AG08395 (cell line): ENCODE measurements at places on chromosomes 16 and 17.

DNA sequence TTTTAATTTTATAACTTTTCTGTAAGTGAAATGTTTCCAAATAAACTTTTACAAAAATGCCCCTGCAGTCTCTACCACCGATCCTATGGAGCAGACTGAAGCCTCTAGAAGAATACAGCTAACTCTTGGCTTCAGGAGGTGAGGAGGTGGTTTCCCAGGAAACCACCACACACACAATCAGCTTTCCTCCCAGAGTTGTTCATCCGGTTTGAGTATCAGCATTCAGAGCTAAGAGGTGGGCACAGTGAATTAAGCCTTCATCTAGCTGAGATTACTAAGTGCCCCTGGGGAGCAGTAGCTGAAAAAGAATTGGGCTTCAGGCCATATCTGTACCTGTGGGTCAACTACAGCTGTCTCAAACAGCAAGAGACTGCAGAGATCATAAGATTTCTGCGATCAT is 139.7 kb downstream of the AATF start:
- no peak for DNase-seq

GRCh38 chr17:66469890-66470289 is 167.5 kb downstream of the PRKCA start:
- DNase-seq: peak; percentile 27

DNA sequence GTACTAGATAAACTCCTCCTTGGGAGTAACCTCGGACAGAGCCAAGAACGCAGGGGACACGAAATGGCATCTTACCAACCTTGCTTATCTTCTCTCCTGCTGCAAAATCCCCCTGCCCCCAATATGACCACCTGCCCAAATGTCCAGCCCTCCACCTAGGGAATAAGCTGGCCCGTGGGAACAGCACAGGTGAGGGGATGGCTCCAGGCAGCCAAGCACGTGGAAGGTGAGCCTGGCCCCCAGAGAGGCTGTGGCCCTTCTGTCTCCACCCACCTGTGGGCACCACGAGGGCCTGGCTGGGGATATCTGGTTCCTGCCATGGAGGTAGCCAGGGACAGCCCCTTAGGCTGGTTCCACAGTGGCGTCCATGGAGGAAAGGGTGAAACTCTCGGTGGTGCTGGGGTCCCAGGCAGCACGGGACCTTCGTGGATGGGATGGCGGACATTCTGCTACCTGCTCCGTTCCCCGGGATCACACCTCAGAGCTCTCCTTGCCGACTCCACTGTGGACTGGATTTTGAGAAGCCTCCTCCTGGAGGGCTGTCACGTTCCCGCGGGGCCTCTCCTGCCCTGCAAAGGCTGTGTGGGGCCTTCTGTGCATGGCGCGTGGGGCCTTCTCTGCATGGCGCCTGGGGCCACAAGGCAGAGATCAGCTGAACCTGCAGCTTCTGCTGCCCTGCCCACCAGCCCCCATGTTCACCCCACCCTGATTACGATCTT is 388.5 kb upstream of the TNRC6C start:
- DNase-seq: no peak

DNA sequence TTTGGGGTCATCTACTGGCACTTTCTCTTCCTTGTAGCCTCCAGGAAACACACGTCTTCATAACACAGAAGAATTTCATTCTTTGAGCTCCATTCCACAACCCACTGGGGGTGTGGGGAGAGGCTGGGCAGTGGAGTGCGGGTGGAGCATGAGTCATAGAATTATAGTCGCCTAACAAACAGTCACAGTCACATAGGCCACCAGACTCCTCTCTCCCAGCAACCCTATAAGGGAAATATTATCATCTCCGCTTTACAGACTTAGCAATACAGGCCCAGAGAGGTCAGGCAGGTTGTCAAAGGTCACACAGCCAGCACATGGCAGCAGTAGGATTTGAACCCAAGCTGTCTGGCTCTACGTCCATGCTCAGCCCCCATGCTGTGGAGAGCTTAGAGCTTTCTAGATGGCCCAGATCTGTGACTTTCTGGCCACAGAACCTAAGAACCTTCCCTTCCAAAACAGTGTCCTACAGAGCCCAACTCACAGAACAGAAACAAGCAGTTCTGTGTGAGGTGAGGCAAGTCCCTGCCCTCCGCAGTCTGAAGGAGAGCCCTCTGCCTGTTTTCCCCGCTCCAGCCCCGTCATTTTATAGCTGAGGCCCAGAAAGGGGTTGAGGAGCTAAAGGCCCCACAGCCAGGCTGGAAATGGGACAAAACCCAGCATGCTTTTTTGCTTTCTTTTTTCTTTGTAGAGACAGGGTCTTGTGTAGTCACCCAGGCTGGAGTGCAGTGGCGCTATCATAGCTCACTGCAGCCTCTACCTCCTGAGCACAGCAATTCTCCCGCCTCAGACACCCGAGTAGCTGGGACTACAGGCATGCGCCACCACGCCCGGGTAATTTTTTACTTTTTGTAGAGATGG is 10.7 kb upstream of the LITAF start:
- peak; percentile 55 for DNase-seq

DNA sequence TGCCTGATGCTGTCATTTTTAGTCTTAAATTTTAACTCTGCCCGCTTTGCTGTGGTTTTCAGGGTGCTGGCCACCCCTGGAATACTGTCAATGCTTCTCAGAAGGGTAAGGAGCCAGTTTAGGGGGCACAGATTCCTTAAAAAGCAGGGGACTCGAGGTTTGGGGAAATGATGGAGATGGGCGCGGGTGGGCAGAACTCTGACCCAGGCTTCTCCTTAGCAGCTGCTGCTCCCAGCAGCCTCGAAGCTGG is 23.7 kb downstream of the STAT5A start:
- no peak for DNase-seq

- peak; percentile 58 for DNase-seq
Observed at GRCh38 chr16:68506331-68507053, 32.6 kb upstream of the ZFP90 start.

- no peak for DNase-seq
Observed at GRCh38 chr17:83073389-83074063, 5.9 kb upstream of the METRNL start.

DNA sequence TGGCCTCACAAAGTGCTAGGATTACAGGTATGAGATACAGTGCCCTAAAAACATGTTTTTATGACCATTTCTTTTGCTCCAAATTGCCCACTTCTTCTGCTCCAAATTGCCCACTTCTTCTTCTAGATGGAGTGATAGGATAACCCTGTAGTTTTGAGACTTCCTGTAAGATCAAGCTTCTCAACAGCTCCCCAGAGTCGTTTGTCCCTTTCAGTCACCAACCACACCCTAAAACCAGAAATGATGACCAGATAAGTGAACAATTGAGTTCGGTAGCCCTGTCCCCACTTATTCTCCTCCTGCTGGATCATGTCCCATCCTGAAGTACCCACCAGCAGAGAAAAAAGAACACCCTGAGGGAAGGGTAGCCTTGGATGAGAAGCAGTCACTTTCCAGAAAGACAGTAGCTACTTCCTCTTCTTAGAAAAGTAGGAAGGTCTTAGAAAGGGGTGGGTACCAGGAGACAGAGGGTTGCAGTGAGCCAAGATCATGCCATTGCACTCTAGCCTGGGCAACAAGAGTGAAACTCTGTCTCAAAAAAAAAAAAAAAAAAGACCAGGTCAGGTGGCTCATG is 2.5 kb downstream of the ODAD4 start:
- no peak for DNase-seq
